ENCODE measurements at places on chromosomes 7 and 10.

- no peak for DNase-seq
These were observed 561.9 kb upstream of the KCND2 start for GRCh38 chr7:119711104-119711503.

DNA sequence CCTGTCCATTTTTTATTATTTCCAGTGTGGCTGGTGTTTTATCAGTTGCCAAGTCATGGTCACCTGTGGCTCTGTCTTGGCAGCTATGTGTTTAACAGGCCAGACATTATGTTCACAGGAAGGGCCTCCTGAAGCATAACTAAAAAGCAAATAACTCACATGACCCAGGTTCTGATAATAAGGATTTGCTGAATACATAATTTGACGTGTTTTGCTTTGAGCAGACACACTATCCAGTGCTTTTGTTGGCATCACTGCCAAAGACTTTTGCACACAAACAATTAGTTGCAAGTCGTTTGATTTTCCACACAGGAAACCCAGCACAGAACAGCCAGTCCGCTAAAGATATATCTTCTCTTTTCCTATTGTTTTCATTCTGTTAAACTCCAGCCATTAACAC is 173.6 kb downstream of the ARL4A start:
- DNase-seq, result no peak

- no peak for DNase-seq
These were observed 2.4 kb downstream of the NAMPT start for GRCh38 chr7:106282390-106282789.

- peak; percentile 67 for DNase-seq
These were observed 177.9 kb downstream of the SKAP2 start for GRCh38 chr7:26686448-26686981.

GRCh38 chr10:88458209-88458608 is 124.9 kb downstream of the RNLS start:
- no peak for DNase-seq

All from right kidney (tissue), 9 donors.